ENCODE measurements at places on chromosomes 12 and 14. TPM values are rescaled to one million over a fixed set of nuclear protein-coding genes. Genes with fewer than 3 reads are reported as not detected.

The PLD4 gene
- not detected for polyA plus RNA-seq

GRCh38 chr14:63770187-63770807 is 42.4 kb upstream of the SGPP1 start:
- no peak for DNase-seq

- no peak for DNase-seq
These were observed 379.2 kb upstream of the OR4E1 start for GRCh38 chr14:22052795-22053194.

GRCh38 chr12:3607039-3607720 is 116.2 kb downstream of the PRMT8 start:
- DNase-seq = no peak

- no peak for DNase-seq
These were observed 571 bp downstream of the ZNF891 start for GRCh38 chr12:133129368-133130037.

- no peak for DNase-seq
These were observed 219.1 kb downstream of the ZFP36L1 start for GRCh38 chr14:68573722-68574121.

DNA sequence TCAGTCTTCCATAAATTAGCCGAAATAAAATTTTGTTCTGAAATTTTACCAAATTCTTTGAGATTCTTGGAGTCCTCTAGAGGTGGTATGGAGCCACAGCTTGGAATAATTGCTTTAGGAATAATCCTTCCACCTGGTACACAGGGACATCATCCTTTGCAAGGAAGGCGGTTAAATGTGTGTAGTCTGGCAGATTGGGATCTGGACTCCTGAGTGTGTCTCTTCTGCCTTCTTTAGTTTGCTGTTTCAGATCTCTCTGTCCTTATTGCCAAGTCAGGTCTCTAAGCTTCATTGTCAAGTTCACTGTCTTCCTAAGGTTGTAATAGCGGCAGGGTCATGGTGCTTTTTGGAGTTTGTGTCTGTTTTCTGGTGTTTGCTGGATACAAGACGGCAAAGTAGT is 393.9 kb upstream of the RGS6 start:
- DNase-seq = no peak

The MYF6 gene
- polyA plus RNA-seq = not detected

The KLRB1 gene
- not detected for polyA plus RNA-seq

DNA sequence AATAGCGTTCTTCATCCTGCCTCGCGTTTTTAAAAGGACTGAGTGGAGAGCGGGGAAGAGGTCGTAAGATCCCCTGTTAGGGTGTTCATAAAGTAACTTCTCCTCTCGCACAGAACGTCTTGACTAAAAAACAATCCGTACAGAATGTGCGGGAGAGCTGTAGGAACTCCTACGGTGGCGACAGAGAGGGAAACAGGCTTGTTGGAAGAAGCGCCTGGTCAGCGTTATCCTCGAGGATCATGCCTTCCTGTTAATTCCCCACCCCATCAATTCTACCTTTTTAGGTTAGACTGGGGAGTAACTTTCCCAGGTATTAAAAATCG is 399 bp upstream of the WASHC4 start:
- no peak for DNase-seq

DNA sequence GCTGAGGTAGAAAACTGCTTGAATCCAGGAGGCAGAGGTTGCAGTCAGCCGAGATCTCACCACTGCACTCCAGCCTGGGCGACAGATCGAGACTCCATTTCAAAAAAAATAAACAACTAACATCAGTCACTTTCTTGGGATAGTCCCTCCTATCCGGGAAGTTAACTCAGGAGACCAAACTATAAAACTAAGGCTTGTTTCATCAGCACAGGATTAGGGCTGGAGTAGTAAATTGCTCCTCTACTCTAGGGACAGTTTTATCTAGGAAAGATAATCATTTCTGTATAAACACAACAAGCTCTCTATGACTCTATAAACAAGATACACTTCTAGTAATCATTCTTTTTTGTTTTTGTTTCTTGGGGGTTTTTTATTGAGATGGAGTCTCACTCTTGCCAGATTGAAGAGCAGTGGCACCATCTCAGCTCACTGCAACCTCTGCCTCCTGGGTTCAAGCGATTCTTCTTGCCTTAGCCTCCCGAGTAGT is 11.7 kb downstream of the RPS26 start:
- DNase-seq = no peak

DNA sequence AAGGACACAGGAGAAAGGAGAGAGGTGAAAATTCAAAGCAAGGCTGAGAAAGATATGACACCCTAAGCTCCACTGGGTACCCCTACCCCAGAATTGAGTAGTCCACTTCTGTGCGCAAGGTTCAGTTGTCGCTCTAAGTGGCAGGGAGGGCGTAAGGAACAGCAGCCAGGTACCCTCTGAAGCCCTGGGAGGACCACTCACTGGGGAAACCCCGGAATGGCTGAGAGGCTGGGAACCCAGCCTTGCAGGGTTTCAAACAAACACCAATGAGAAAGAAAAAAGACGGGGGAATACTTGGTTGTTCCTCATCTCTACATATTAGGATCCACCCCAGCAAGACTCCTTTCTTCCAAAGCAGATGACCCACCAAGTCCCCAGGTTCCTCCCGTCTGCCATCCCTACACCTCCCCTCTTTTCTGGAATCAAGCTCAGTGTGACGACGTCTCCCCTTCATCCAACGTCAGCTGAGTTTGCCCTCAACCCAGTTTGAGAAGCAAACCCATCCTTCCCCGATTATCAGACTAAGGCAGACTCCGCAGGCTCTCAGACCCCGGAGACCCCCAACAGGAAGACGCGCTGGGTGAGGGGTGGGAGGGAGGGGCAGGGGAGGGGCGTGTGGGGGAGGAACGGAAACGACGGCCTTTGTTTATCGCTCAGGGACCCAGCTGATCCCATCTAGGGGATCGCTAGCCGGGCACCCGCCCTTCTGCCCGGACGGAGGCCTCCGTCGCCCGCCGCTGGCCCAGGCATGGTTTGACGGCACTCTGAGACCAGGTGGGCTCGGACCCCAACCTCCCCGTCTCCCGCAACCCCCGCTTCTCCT is 795 bp downstream of the LMBR1L start:
- DNase-seq = peak; percentile 60

DNA sequence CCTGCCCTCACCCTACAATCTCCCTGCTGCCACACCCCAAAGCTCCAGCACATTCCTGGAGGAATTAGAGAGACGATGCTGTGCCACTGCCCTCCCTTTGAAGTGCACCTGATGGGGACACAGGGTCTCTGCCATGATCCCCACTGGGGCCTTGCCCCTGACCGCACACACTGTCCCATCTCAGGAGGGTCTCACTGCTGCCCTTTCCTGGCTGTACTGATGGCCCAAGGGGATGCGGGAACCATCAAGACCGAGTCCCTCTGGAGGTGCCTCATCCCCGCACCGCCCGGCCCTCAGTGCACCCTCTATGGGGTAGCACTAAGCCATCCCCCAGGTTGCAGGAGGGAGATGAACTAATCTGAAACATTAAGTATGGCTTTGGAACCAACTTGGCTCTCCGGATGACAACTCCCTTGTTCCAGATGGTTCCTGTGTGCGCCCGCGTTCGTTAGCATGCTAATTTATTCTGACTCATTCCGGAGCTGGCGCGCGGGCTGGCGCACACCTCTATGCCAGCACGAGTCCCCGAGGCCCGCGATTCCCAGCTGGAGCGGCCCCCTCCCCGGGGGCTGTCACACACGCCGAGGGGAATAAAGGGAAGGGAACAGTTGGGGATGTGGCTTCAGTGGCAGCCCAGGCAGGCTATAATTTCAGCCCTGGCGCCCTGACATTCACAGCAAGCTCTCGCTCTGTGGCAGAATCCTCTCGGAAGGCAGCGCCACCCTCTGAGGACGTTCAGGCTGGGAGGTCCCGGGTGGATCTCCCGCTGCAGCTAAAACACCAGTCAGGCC is 34.2 kb upstream of the C14orf180 start:
- peak; percentile 57 for DNase-seq

- DNase-seq = no peak
These were observed 4.7 kb upstream of the TC2N start for GRCh38 chr14:91872011-91872501.

DNA sequence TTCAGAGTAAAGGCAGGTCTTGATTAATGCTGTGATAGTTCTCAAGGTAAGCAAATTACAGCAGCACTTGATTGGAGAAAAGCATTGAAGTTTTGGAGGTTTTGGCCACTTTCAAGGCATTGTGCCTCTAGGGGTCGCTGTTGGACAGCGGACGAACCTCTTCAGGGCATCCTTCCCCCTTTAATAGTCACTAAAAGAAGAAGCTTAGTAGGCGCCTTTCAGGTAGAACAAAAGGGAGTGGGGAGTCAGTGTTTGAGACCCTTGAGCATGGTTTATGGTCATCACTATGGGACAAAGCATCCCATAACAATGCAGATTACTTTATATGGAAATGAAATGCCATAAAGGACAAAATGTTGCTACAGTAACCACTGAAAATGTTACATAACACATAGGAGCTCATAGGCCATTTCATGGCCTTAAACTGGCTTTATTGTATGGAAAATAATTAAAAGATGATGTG is 199.5 kb upstream of the DCN start:
- peak; percentile 86 for DNase-seq

DNA sequence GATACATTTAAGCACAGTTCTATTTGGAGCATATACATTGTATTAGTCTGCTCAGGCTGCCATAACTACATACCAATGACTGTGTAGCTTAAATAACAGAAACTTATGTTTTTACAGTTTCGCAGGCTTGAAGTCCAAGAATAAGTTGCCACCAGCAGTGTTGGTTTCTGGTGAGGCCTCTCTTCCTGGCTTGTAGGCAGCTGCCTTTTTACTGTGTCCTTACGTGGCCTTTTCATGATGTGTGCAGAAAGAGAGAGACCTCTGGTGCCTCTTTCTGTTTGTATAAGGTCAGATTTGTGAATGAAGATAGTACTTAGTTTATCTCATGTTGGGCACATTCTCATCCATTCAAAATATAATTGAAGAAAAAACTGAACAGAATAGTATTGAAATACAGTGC is 636.6 kb downstream of the FLRT2 start:
- no peak for DNase-seq

GRCh38 chr14:103561381-103562178 is 877 bp downstream of the BAG5 start:
- no peak for DNase-seq

DNA sequence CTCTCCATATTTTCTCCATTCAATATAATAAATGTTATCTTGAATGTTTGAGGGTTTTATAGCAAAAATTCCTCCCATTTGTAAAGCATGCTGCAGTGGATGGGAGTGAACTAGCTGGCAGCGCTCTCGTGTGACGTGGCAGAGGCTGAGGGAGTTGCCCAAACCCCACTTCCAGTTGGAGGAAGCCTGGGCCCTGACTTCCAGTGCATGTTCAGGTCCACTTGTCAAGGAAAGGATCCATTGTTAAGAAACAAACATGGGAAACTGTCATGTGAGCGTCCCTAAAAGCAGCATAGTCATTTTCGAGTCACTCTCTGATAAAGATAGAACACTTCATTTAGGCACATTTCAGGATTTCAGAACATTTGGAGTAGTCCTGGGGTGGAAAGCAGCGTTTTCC is 116.6 kb downstream of the SLC25A47 start:
- no peak for DNase-seq

The SRRM4 gene
- 0.13 TPM for polyA plus RNA-seq

GRCh38 chr12:116689979-116690744 is 47.7 kb downstream of the SPRING1 start:
- DNase-seq = no peak

GRCh38 chr14:85445151-85445795 is 84.7 kb upstream of the FLRT2 start:
- no peak for DNase-seq

The INHBE gene
- polyA plus RNA-seq = not detected

DNA sequence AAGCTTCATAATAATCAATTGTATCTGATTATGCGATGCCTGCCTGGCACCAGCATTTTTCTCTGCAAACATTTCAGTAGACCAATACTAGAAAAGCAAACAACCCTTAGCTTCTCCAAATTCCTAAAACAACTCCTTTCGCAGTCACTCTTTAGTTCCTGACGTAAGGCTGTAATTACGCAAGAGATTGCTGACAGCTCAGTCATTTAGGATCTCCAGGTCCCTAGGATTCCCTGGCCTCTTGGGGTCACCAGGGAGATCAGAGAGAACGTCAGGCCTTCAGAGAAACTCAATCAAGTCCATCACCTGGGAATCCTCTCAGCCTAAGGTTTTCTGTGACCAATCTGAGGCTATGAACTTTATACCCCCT is 390.6 kb downstream of the PAWR start:
- DNase-seq = no peak

The MIP gene
- not detected for polyA plus RNA-seq

The LALBA gene
- polyA plus RNA-seq = not detected

The CYP46A1 gene
- not detected for polyA plus RNA-seq

- DNase-seq = no peak
These were observed 872 bp downstream of the FAM177A1 start for GRCh38 chr14:35046751-35047536.

GRCh38 chr12:78406828-78407227 is 457.7 kb upstream of the SYT1 start:
- no peak for DNase-seq

The PDZRN4 gene
- 1.8 TPM for polyA plus RNA-seq

All from aorta (tissue), 5 donors.